ENCODE measurements at places on chromosomes 2 and 18. TPM values are rescaled to one million over a fixed set of nuclear protein-coding genes. Genes with fewer than 3 reads are reported as not detected.

DNA sequence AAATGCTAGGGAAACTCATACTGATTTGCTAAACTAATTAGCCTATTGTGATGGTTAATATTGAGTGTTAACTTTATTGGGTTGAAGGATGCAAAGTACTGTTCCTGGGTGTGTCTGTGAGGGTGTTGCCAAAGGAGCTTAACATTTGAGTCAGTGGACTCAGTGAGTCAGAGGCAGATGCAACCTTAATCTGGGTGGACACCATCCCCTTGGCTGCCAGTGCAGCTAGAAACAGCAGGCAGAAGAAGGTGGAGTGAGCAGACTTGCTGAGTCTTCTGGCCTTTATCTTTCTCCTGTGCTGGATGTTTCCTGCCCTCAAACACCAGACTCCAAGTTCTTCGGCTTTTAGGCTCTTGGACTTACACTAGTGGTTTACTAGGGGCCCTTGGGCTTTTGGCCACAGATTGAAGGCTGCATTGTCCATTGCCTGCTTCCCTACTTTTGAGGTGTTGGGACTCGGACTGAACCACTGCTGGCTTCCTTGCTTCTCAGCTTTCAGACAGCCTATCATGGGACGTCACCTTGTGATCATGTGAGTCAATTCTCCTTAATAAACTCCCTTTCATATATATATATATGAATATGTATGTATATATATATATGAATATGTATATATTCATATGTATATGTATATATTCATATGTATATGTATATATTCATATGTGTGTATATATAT, 69.7 kb downstream of the RPRM start:
- H3K27me3 ChIP-seq = no peaks in the 10 kb centered on the region
- no peaks in the 10 kb centered on the region for H3K36me3 ChIP-seq
- no peak overlapping the region for H3K27ac ChIP-seq
- no peaks in the 10 kb centered on the region for H3K4me1 ChIP-seq
- H3K4me3 ChIP-seq = no peak overlapping the region

GRCh38 chr2:22076454-22076853, 952.7 kb downstream of the TDRD15 start:
- H3K36me3 ChIP-seq = no peaks in the 10 kb centered on the region
- H3K4me3 ChIP-seq = no peak overlapping the region
- H3K27ac ChIP-seq = no peak overlapping the region

DNA sequence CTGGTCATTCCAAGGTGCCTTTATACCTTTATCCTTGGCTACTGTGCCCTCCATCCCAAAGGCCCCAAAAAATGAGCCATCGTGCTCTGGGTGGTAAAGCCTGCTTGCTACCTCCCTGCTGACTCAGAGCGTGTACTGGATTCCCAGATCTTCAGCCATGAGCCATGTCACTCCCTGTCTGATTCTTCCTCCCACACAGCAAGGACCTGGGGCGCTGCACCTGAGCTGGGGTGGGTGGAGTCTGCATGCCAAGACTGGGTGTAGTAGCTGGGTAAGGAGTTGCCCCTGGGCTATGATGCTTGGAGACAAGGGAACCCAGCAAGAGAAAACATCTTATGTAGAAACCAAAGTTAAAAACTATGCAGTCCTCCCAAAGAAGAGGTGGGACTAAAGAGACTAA, 37.2 kb upstream of the APCDD1 start:
- no peak for DNase-seq
- H3K27me3 ChIP-seq = no peaks in the 10 kb centered on the region
- no peaks in the 10 kb centered on the region for H3K36me3 ChIP-seq
- H3K27ac ChIP-seq = no peak overlapping the region
- H3K4me3 ChIP-seq = no peak overlapping the region

DNA sequence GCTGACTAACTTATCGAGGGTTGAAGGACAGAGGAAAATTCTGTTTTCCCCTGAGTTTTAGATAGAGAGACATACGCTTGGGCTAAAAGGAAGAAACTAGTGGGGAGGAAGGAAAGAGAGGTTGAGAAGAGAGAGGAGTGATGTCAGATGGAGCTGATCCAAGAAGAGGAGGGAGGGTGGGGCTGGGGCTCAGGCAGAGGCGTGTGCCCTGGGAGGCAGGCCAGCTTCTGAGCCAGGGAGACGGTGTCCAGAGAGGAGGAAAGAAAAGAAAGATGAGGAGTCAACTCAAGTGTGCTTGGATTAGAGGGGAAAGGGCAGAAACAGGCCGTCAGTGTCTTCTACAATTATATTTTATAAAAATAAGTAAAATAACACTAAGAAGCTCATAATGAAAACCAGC, 56.2 kb downstream of the EMILIN2 start:
- no peaks in the 10 kb centered on the region for H3K4me1 ChIP-seq
- DNase-seq = peak; percentile 71
- H3K27ac ChIP-seq = no peak overlapping the region
- H3K36me3 ChIP-seq = no peaks in the 10 kb centered on the region
- no peaks in the 10 kb centered on the region for H3K27me3 ChIP-seq

PROC gene
- total RNA-seq = not detected

- H3K4me3 ChIP-seq = peak overlapping the region; percentile 85
- H3K36me3 ChIP-seq = no peaks in the 10 kb centered on the region
- no peak for DNase-seq
- peaks cover 25% of the 10 kb centered on the region for H3K4me1 ChIP-seq
- no peaks in the 10 kb centered on the region for H3K27me3 ChIP-seq
These were observed 214.6 kb upstream of the DTNA start for GRCh38 chr18:34495506-34495905.

DNA sequence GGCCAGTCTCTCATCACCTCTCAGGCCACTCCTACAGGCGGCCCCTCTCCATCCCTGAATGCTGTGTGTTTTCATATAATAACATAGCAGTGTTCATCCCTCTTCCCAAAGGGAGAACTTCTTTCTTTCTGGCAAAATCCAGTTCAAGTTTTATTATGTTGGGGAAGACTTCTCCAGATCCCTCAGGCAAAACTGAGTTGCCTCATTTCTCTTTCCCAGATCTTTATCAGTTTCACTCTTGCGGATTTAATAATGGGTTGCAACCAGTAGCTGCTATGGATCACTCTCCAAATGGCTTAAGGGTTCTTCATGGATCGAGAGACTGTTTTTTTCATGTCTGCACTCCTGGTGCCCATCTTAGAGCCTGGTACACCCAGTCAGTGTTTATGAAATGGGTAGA, 129.9 kb downstream of the FHOD3 start:
- no peak overlapping the region for H3K27ac ChIP-seq
- no peak overlapping the region for H3K4me3 ChIP-seq
- no peaks in the 10 kb centered on the region for H3K27me3 ChIP-seq
- peaks cover 9% of the 10 kb centered on the region for H3K4me1 ChIP-seq
